ENCODE measurements at places on chromosomes 1 and 21.
A peak's percentile ranks its signal among the peaks of the same experiment; 100 is the strongest.

DNA sequence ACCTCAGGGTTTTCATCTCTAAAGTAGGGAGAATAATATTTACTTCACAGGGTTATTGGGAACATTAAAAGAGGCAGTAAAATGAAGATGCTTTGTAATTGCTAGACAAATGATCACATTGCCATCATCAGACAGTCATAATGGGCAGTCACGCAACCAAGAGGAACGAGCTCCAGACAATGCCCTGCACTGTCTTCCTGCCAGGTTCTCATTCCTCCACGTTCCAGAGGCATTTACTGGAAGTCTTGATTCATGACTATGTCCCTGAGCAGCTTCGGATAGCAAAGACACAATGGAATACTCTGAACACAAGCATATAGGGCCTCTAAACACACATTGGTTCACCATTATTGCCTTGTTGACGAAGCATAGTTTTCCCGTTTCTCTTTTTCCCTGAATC, 389.7 kb downstream of the NTNG1 start:
- DNase-seq: no peak

- no peak for DNase-seq
Measured at GRCh38 chr1:248804771-248805681, 20.7 kb downstream of the SH3BP5L start.

GRCh38 chr1:197991594-197991993, 74.4 kb downstream of the LHX9 start:
- DNase-seq: no peak

GRCh38 chr1:113517983-113518382, 127.7 kb downstream of the MAGI3 start:
- DNase-seq: no peak

GRCh38 chr1:52534928-52535764, 17.7 kb downstream of the TUT4 start:
- no peak for DNase-seq

GRCh38 chr1:56254130-56254529, 325.2 kb downstream of the PLPP3 start:
- no peak for DNase-seq

DNA sequence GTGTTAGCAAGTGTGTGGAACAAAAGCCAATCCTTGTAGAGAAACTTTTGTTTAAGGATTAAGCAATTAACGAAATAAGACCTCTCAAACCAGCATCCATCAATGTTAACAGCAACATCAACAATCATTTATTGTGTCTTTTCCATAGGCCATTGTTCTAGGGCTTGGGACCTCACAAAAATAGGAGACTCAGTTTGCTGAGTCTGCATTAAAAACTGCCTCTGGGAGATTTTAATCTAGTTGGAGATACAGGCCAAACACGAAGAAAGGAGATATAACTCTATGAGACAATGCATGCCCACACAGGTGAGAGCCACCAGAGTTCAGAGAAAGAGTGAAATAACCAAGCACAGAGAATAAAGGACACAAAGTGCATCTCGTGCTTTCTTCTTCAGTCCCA, 14.4 kb upstream of the SELP start:
- no peak for DNase-seq

- DNase-seq: no peak
Measured at GRCh38 chr21:45279446-45280177, 8.1 kb downstream of the POFUT2 start.

DNA sequence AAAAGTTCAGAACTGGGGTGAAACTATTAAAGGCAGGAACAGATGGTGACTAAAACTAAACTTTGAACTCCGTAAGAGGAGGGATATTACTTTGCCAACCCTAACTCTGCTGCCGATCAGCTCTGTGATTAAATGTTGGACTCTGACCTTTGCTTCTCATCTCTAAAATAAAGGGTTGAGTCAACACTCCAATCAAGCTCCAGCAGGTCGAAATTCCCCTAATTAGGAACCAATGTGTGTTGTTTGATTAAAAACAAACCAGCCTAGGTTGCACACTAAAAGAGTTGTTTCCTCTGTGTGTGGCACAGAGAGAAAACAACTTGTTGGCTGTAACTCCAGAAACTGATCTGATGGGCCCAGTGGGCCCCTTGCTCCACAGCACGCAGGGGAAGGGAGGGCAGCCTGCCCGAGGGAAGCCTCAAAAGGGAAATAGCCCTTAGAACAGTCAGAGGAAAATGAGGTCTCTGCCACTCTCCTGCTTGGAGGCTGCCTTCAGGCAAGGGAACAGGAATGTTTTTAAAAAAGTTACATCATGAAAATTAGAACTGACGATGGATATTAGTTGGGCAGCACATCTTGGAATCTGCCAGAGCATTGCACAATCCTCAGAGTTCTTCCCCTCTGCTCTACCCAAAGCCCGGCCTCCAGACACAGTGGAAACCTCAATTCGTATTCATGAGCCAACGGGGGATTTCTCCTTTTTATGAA, 69.3 kb downstream of the KCTD3 start:
- no peak for DNase-seq

DNA sequence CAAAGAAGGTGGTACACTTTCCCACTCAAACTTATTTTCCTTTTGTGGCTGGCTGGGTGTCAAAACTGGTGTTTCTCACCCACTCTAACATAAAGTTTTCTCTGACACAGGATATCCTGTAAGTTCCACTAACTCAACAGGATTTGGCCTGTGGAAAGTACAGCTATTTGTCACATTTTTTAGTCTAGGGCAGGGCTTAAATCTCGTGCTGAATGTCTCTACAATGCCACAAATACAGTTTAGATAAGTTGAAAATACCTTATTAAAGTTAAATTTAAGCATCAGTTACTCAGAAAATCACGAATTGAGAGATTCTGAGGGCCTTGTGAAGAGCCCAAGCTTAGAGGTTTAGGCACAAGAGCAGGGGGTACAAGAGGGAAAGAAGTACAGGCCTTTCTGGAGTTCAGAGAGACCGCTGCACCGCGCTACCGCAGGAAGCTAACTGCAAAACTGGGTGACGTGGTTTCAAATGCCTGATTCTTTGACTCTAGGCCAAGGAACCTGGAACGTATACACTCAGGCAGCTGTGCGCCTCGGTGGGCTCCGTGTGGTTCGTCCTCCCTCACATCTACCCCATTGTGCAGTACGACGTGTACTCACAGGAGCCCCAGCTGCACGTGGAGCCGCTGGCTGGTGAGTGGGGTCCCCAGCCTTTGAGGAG, 23.4 kb upstream of the PWP2 start:
- DNase-seq: peak; percentile 76

- DNase-seq: no peak
Measured at GRCh38 chr1:221149111-221149510, 269.9 kb downstream of the HLX start.

DNA sequence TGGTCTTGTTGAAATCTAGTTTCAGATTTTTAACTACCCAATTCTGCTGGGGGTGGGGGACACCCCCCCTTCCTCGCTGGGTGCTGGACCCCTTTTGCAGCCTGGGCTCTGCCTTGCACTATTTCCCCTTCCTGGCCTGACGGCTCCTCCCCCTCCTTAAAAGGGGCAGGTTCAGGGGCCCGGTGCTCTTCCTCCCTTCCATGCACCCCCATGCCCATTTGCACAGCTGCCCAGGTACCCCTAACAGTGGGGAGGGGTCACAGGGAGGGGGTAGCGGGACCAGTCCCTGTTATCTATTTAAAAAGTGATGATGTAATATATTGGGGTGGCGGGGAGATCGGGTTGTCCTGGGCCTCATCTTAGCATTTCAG, 15.3 kb downstream of the ZBTB7B start:
- peak; percentile 24 for DNase-seq

DNA sequence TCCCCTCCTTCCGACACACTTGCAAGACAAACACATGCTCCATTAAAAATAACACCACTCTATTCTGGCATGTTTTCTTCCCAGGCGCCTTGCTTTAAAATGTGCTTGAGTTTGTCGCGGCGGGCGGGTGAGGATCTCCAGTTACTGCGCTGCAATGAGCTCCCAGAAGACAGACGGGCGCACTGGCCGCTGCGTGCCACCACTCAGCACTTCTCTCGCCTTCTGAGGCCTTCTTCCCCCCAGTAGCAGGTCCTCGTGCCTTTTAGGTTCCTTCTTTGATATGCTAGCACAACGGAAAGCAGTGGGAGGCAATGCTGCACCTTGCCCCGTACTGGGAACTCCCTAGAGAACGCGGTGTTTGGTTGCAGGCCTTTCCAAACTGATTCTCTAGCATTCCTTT, 279.5 kb upstream of the NR5A2 start:
- DNase-seq: no peak

GRCh38 chr21:31397939-31398338, 53.9 kb upstream of the TIAM1 start:
- no peak for DNase-seq

DNA sequence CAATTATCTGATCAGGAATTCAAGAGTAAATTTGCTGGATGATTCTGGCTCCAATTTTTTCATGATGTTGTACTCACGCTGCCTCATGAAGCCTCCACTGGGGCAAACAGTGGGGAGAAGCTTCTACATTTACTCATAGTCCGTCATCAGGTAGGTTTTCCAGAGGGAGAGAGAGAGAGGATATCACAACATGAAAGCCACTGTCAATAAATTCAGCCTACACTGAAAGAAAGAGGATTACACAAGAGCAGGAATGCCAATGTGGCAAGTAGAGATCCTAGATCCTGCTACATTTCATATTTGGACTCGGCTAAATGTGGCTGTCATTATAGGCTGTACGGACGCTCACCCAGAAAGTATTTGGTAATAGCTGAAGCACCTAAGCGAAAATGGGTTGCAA, 819.9 kb downstream of the BRINP3 start:
- DNase-seq: no peak

- no peak for DNase-seq
Measured at GRCh38 chr1:42657201-42657600, 1.0 kb upstream of the PPIH start.

GRCh38 chr1:201268604-201269151, 14.6 kb upstream of the PKP1 start:
- no peak for DNase-seq

GRCh38 chr21:46217511-46218196, 10.9 kb downstream of the LSS start:
- DNase-seq: no peak

- no peak for DNase-seq
Measured at GRCh38 chr1:151739590-151740355, 18.5 kb downstream of the RIIAD1 start.

DNA sequence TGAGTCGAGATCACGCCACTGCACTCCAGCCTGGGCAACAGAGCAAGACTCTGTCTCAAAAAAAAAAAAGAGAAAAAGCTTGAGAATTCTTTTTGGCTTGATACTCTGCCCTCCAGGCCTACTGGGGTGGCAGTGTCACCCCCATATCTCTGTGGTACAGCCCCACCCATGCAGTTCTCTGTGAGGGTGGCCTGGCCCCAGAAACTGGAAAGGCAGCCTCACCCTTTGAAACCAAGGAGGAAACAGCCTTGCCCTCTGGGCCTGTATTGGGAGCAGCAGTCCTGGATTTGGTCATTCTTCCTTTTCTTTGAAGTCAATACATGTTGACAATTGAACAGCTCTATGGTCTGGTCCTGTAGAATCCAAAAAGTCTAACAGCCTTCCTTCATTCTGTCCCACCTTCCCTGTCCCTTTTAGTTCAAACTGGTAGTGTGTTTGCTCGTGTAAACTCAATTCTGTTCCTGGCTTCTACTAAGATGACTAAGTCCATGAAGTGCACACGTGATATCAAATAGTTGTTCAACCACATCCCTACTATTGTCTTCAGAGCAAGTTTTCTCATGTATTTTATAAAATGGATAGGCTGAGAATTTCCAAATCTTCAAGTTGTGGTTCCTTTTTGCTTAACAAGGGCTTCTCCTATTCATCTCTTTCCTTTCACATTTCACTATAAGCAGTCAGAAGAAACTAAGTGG, 13.2 kb downstream of the ST7L start:
- no peak for DNase-seq

DNA sequence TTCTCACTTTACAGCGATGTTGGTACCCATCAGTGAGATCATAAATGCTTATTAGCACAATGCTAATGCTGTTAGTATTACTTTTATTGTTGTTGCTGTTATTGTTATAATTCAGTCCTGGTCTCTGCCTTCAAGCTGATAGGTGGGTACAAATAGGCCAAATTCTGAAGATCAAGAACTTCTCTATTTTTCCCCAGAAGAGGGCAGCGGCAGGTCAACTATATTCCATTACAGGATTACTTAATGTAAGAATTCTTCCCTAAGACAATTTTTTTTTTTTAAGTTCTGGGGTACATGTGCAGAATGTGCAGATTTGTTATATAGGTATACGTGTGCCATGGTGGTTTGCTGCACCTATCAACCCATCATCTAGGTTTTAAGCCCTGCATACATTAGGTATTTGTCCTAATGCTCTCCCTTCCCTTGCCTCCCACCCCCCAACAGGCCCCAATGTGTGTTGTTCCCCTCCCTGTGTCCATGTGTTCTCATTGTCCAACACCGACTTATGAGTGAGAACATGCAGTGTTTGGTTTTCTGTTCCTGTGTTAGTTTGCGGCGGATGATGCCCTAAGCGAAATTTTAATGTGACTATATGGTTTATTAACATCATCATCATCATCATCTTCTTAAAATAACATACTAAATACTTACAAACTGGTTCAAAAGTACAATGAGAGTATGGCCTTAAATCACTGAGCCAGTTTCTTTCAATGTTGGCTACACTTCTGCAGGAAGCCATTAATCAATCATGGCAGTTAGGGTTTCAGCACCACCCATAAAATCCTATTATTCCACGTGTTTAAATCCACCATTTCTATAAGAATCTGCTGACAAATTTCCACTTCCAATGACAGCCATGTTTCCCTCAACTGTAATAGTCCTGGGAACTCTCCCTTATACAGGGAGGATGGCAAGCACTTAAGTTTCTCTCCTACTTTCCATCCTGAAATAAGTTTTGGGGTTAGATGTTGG, 19.2 kb downstream of the SLC19A2 start:
- peak; percentile 20 for DNase-seq

DNA sequence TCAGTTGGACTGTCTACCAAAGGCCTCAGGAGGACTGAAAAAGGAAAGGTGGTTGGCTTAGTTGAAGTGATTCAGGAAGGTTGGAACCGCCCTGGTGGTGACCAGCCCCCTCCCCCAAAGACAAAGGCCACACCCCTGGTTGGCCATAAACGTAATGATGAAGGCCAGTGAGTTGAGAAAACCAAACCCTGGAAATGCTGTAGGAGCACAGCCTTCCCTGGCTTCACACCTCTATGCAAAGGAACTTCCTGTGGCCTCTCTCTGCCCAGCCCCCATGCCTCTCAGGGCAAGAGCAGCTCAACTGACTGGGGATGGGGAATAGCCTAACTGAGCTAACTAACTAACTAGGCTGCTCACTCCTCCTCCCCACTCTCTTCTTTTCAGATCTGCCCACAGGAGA, 90.4 kb downstream of the NPHP4 start:
- DNase-seq: no peak

GRCh38 chr1:93828367-93828755, 50.6 kb downstream of the DNTTIP2 start:
- no peak for DNase-seq

- DNase-seq: peak; percentile 33
Measured at GRCh38 chr1:33094971-33095604, 14.1 kb downstream of the AZIN2 start.

Measured in stimulated activated CD4-positive, alpha-beta T cell treated with anti-CD3 and anti-CD28 coated beads, Interleukin-15, amount 100 ng/mL, for 24 hours (primary cell).